ENCODE measurements at places on chromosomes 11 and 22. TPM values are rescaled to one million over a fixed set of nuclear protein-coding genes. Genes with fewer than 3 reads are reported as not detected.

The XKR3 gene
- not detected for total RNA-seq

The DDX6 gene
- total RNA-seq: 101 TPM

DNA sequence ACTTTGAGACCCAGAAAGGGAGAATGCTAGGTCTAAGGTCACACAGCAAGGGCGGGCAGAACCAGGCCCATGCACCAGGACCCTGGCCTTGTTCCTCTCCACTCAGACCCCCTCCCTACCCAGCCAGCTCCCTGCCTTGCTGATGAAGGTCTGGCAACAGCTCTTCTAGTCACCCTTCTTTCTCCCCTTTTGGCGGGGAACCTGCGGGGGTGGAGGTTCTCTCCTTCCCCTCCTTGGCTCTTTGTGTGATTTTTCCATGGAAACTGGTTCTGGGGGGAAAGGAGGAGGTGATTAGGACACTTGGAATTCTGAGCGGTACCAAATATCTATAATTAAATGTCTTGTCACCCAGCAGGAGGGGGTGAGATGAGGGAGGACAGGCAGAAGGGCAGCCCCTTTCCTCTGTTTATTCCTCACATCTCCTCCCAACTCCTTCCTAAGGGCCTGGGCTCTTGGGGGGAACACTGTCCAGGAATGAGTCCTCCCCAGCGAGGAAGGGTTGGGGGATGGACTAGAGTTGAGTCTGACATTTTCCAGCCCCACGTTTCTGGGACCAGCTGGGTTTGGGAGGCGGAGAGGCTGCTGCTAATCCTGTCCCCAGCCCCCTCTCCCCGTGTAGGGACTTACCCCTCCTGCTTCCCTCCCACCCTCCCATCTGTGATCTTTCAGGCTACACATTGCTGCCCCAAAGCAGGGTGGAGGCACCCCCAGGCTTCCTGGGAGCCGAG lies 7.4 kb downstream of the ARHGEF17 start:
- H3K27me3 ChIP-seq: no peaks in the 10 kb centered on the region
- H3K27ac ChIP-seq: no peak overlapping the region
- H3K4me1 ChIP-seq: peaks cover 26% of the 10 kb centered on the region
- peaks cover 7% of the 10 kb centered on the region for H3K36me3 ChIP-seq
- no peak overlapping the region for H3K4me3 ChIP-seq

- no peaks in the 10 kb centered on the region for H3K4me1 ChIP-seq
- no peaks in the 10 kb centered on the region for H3K27me3 ChIP-seq
- DNase-seq: no peak
- no peak overlapping the region for H3K4me3 ChIP-seq
- no peak overlapping the region for H3K27ac ChIP-seq
- H3K36me3 ChIP-seq: no peaks in the 10 kb centered on the region
Measured at GRCh38 chr11:21640491-21640890, 552.4 kb upstream of the ANO5 start.

DNA sequence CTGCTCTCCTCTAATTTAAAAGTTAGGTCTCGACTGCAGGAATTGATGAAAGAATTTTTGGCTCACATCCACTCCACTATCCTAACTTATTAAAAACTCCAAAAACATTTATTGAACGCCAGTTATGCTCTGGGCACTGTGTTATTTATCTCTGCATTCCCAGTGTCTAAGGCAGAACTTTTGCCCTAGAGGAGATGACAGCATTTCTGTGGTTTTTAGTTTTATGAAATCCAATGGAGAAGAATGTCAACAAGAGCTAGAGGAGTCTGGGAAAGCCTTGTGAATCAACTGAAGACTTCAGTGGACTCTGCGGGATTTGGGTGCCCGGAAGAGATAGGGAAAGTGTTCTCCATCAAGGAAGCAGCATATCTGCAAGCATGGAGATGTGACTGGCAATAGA lies 217.0 kb upstream of the PGR start:
- DNase-seq: no peak
- no peaks in the 10 kb centered on the region for H3K27me3 ChIP-seq
- no peaks in the 10 kb centered on the region for H3K36me3 ChIP-seq
- no peak overlapping the region for H3K4me3 ChIP-seq

DNA sequence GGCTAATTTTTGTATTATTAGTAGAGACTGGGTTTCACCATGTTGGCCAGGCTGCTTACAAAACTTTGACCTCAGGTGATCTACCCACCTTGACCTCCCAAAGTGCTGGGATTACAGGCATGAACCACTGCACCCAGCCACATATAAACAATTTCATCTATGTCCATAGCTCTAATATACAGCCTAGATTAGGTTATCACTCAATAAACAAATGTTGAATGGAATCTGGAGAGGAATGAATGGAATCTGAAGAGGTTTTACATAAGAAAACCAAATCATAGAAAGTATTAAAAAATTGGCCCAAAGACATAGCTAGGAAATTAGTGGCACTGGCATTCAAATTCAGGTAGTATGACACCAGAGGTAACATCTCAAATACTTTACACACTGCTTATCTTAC lies 1401.4 kb upstream of the TENM4 start:
- no peaks in the 10 kb centered on the region for H3K27me3 ChIP-seq
- H3K36me3 ChIP-seq: no peaks in the 10 kb centered on the region
- no peak overlapping the region for H3K4me3 ChIP-seq
- H3K27ac ChIP-seq: no peak overlapping the region
- DNase-seq: no peak

GRCh38 chr22:45587638-45588505 lies 83.8 kb upstream of the ATXN10 start:
- H3K4me1 ChIP-seq: peaks cover 8% of the 10 kb centered on the region
- H3K36me3 ChIP-seq: no peaks in the 10 kb centered on the region

DNA sequence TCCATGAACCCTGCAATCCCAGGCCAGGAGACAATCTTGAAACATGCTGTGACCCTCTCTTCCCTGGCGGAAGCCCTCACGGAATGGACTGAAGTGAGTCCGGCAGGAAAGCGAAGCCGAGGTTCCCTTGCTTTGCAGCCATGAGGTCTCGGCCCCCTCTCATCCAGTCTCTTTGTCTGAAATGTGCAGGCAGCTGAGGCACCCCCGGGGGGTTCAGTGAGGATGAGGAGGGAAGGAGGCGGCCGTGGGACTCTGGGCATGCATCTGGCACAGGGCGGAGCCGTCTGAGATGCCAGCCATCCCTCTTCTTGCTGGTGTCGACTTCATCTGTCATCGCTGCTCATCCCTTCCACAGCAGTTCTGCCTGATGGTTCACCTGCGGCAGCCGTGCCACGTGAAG lies 1485.7 kb downstream of the BRD1 start:
- no peaks in the 10 kb centered on the region for H3K4me1 ChIP-seq
- no peak overlapping the region for H3K27ac ChIP-seq
- H3K27me3 ChIP-seq: no peaks in the 10 kb centered on the region
- H3K4me3 ChIP-seq: no peak overlapping the region
